ENCODE measurements at places on chromosomes 13 and 19. TPM values are rescaled to one million over a fixed set of nuclear protein-coding genes. Genes with fewer than 3 reads are reported as not detected.

- H3K27me3 ChIP-seq = peaks cover 60% of the 10 kb centered on the region
- no peaks in the 10 kb centered on the region for H3K36me3 ChIP-seq
- H3K27ac ChIP-seq = peak overlapping the region; percentile 26
- no peaks in the 10 kb centered on the region for H3K4me1 ChIP-seq
- H3K4me3 ChIP-seq = no peak overlapping the region
- DNase-seq = no peak
These were observed 44.2 kb upstream of the HOMER3 start for GRCh38 chr19:18985257-18985656.

DNA sequence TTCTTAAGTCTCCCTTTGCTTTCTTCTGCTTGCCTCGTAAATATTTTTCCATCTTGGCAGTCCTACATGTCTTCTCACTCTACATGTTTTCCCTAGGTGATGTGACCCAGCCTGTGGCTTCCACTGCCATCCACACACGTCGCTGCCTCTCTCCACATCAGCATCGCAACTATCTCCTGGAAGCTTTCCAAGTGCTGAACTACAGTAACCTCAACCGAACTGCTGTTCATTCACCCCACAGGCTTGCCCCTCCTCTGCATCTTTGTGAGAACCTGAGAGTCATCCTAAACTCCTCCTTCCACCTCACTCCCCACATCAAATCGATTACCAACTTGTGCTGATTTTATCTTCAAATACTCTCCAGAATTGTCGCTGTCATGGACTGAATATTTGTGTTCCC, 41.2 kb upstream of the USPL1 start:
- H3K4me3 ChIP-seq = no peak overlapping the region
- no peak overlapping the region for H3K27ac ChIP-seq
- no peak for DNase-seq
- no peaks in the 10 kb centered on the region for H3K36me3 ChIP-seq
- no peaks in the 10 kb centered on the region for H3K27me3 ChIP-seq
- H3K4me1 ChIP-seq = peaks cover 4% of the 10 kb centered on the region

GRCh38 chr13:100537486-100537885, 51.1 kb downstream of the GGACT start:
- no peaks in the 10 kb centered on the region for H3K36me3 ChIP-seq
- peaks cover 5% of the 10 kb centered on the region for H3K4me1 ChIP-seq
- no peak for DNase-seq

- no peaks in the 10 kb centered on the region for H3K36me3 ChIP-seq
- no peak for DNase-seq
- H3K27me3 ChIP-seq = no peaks in the 10 kb centered on the region
These were observed 384 bp downstream of the TRAPPC2B start for GRCh38 chr19:57363688-57364181.

DNA sequence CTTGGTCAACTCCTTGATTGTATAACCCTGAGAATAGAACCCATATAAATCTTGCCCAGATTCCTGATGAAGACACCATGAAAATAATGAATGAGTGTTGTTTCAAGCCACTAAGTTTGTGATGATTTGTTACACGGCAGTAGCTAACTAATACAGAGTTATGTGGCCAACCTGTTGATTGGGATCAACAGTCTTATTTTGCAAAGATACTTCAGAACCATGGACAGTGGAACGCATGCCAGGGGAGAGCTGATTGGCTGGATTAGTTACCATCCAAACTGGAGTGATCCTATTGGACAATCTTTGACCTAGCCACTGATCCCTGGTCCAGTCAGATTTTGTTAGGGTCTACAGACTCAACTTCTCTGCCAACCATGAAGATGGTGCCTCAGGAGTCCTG, 26.6 kb downstream of the CD70 start:
- H3K4me1 ChIP-seq = no peaks in the 10 kb centered on the region
- H3K36me3 ChIP-seq = no peaks in the 10 kb centered on the region
- H3K27ac ChIP-seq = no peak overlapping the region
- DNase-seq = no peak
- H3K4me3 ChIP-seq = no peak overlapping the region

DNA sequence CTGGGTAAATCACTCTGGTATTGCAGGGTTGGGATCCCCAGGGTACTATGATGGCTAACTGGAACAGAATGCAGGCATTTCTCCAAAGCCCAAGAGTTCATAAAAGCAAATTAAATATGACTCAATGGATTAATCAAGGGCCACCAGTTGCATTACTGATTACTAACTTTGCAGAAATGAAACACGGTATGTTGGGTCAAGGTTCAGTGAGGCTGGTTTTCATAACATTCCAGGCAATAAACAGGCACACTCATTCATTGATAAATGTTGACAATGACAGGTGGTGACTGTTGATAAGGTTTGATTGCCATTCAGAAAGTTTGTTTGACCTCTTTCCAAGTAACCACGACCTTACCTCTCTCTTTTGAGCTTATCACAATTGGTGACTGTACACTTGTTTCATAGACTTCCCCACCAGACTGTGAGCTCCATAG, 506 bp upstream of the AP1M1 start:
- peak overlapping the region; percentile 74 for H3K4me3 ChIP-seq
- no peak for DNase-seq
- H3K27me3 ChIP-seq = no peaks in the 10 kb centered on the region
- H3K27ac ChIP-seq = peak overlapping the region; percentile 77
- H3K4me1 ChIP-seq = peaks cover 21% of the 10 kb centered on the region
- H3K36me3 ChIP-seq = no peaks in the 10 kb centered on the region

- H3K4me3 ChIP-seq = no peak overlapping the region
- H3K27ac ChIP-seq = no peak overlapping the region
- no peaks in the 10 kb centered on the region for H3K4me1 ChIP-seq
- H3K27me3 ChIP-seq = no peaks in the 10 kb centered on the region
- H3K36me3 ChIP-seq = no peaks in the 10 kb centered on the region
These were observed 35.8 kb downstream of the ZNF473 start for GRCh38 chr19:50061650-50062049.

- no peaks in the 10 kb centered on the region for H3K4me1 ChIP-seq
- H3K27me3 ChIP-seq = no peaks in the 10 kb centered on the region
- no peak overlapping the region for H3K27ac ChIP-seq
- H3K4me3 ChIP-seq = no peak overlapping the region
These were observed 942.2 kb upstream of the MIR17HG start for GRCh38 chr13:90405301-90405700.

DNA sequence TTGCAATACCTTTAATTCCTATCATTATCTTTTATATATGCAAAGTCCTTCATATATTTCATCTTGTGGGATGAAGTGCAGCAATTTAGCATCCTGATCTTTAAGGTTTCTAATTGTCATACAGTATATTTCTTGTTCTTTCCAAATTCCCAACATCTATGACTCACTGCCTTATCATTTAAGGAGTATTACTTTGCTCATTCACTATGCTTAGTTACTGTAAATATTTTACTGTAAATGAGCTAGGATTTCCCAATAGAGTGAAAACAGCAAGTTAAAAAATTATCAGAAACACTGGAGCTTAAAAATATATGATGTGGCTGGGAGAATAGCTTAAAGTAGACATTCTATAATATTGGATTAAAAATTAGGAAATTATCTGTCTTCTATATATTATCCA, 69.9 kb downstream of the SLITRK6 start:
- H3K36me3 ChIP-seq = no peaks in the 10 kb centered on the region
- H3K4me1 ChIP-seq = no peaks in the 10 kb centered on the region

GRCh38 chr13:36979361-36980050, 19.6 kb downstream of the ALG5 start:
- H3K36me3 ChIP-seq = peaks cover 21% of the 10 kb centered on the region
- no peaks in the 10 kb centered on the region for H3K4me1 ChIP-seq
- no peak overlapping the region for H3K27ac ChIP-seq
- no peaks in the 10 kb centered on the region for H3K27me3 ChIP-seq
- no peak for DNase-seq
- no peak overlapping the region for H3K4me3 ChIP-seq

DNA sequence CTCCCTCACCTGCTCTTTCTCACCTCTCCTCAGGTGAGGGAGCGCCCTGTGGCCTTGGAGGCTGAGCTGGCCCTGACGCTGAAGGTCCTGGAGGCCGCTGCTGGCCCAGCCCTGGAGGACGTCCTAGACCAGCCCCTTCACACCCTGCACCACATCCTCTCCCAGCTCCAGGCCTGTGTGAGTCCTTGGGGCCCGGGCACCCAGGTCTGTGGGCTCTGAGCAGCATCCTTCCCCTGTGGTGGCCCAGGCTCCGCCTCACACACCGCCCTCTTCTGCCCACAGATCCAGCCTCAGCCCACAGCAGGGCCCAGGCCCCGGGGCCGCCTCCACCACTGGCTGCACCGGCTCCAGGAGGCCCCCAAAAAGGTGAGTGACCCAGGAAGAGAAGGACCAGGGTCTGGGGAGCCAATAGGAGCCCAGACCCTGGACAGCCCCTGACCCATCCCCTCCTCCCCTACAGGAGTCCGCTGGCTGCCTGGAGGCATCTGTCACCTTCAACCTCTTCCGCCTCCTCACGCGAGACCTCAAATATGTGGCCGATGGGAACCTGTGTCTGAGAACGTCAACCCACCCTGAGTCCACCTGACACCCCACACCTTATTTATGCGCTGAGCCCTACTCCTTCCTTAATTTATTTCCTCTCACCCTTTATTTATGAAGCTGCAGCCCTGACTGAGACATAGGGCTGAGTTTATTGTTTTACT, 1.9 kb downstream of the IFNL1 start:
- no peak for DNase-seq
- no peaks in the 10 kb centered on the region for H3K4me1 ChIP-seq
- H3K4me3 ChIP-seq = no peak overlapping the region

CACNG6 gene
- not detected for total RNA-seq

DNA sequence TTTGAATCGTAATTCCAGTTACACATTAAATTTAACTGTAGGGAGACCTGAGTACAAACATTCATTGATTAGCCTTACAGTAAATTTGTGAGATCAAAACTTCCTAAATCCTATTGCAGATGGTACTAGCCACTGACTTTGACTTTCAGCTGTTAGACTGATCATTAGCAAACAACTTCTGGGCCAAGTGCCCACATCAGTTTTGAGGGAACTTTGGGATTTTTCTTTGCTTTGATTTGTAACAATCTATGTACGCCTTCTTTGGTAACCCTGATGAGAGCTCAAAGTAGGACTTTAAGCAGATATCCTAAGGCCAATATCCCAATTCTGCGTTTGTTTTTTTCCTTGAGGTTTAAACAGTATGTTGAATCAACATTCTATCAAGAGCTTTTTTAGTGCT, 131.5 kb downstream of the DLEU7 start:
- no peaks in the 10 kb centered on the region for H3K4me1 ChIP-seq
- no peak overlapping the region for H3K27ac ChIP-seq
- no peaks in the 10 kb centered on the region for H3K27me3 ChIP-seq
- H3K4me3 ChIP-seq = no peak overlapping the region

CAPN12 gene
- 4.2 TPM for total RNA-seq

- no peak overlapping the region for H3K4me3 ChIP-seq
- H3K27ac ChIP-seq = no peak overlapping the region
- no peaks in the 10 kb centered on the region for H3K27me3 ChIP-seq
- no peaks in the 10 kb centered on the region for H3K4me1 ChIP-seq
- DNase-seq = no peak
- H3K36me3 ChIP-seq = no peaks in the 10 kb centered on the region
These were observed 47.0 kb upstream of the USPL1 start for GRCh38 chr13:30570691-30571090.

SYNGR4 gene
- not detected for total RNA-seq

PSG11 gene
- not detected for total RNA-seq

DNA sequence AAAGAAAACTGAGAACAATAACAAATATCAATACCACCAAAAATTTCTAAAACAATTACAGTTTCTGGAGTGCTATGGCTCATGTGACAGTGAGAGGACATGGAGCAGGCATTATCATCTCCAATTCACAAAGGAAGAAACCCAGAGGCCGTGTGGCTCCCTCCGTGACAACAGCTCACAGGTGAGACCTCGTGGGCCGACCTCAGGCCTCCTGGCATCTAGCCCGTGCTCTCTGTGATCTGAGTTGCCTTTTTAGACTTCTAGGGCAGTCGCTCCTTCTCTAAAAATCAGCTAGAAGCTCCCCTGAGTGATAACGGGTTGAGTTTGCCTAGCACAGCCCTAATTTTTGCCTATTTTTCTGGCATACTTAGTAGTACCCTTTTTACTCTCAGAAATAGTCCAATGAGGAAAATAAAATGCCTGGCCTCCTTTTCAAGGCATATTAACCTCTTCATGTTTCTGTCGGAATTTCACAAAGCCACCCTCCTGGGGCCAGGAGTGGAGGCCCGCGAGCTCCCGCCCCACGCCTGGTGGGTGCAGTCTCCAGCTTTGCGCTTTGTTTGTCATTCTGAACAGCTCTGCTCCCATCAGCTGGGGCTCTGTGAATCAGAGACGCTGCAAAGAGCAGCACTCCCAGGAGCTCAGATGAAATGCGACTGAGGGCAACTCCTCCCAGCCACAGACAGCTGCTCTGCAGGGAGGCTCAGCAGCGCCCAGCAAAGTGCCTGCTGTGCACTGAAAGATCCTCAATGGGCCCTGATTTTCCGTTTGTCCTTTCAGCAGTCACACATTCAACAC, 292.5 kb downstream of the UQCRFS1 start:
- H3K36me3 ChIP-seq = no peaks in the 10 kb centered on the region
- no peak for DNase-seq
- H3K27ac ChIP-seq = no peak overlapping the region
- no peaks in the 10 kb centered on the region for H3K27me3 ChIP-seq

DNA sequence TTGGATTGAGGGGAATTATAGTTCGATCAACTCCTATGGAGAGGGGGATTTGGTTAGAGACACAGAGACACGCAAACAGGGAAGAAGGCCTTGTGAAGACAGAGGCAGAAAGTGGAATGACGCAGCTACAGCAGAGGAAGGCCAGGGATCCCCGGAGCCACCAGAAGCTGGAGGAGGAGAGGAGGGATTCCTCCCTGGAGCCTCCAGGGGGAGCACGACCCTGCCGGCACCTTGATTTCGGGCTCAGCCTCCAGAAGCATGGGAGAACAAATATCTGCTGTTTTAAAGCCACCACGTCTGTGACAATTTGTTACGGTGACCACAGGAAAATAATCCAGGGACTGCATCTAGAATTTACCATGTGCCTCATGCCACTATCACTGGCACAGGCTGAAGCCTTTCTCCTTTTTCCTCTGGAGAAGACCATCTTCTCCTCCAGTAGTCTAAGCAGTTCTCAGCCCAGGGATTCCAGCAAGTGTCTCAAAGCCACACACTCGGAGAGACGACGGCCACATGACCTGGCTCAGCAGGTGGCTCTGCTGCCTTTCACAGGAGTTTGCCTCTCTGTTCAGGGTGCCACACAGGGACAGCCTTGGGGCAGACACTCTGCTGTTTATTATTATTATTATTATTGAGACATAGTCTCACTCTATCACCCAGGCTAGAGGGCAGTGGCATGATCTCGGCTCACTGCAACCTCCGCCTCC, 39.9 kb upstream of the CCNE1 start:
- no peak overlapping the region for H3K27ac ChIP-seq
- no peaks in the 10 kb centered on the region for H3K27me3 ChIP-seq
- no peak for DNase-seq
- no peaks in the 10 kb centered on the region for H3K4me1 ChIP-seq
- H3K36me3 ChIP-seq = no peaks in the 10 kb centered on the region
- no peak overlapping the region for H3K4me3 ChIP-seq

- no peak overlapping the region for H3K4me3 ChIP-seq
- no peaks in the 10 kb centered on the region for H3K36me3 ChIP-seq
- DNase-seq = no peak
- no peaks in the 10 kb centered on the region for H3K4me1 ChIP-seq
- H3K27ac ChIP-seq = no peak overlapping the region
These were observed 185.3 kb upstream of the MIR17HG start for GRCh38 chr13:91162180-91162579.

ZNF607 gene
- total RNA-seq = 3.3 TPM

- DNase-seq = no peak
- no peak overlapping the region for H3K4me3 ChIP-seq
- H3K27ac ChIP-seq = no peak overlapping the region
- H3K4me1 ChIP-seq = no peaks in the 10 kb centered on the region
- no peaks in the 10 kb centered on the region for H3K36me3 ChIP-seq
These were observed 162.6 kb downstream of the TEX29 start for GRCh38 chr13:111482806-111483620.
